Fibroblast of lung (primary cell): ENCODE measurements at places on chromosomes 3 and 15.

DNA sequence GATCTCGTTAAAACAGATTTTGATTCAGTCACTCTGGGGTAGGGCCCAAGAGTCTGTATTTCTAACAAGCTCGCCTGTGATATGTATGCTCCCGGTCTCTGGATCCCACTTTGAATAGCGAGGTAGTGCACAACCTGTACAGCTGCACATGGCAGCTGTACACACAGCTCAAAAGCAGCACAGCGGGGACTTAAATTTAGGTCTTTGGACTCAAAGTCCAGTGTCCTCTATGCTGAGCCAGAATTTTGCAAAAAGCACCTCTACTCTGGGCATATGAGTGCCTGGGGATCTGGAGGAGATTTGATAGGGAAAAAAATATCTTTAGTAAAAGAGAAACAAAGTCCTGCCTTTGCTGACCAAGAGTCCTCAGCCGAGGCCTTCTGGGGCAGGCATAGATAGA lies 83.1 kb downstream of the HMG20A start:
- no peaks in the 10 kb centered on the region for H3K36me3 ChIP-seq
- H3K27ac ChIP-seq = no peak overlapping the region
- no peaks in the 10 kb centered on the region for H3K27me3 ChIP-seq
- no peak overlapping the region for H3K4me3 ChIP-seq

DNA sequence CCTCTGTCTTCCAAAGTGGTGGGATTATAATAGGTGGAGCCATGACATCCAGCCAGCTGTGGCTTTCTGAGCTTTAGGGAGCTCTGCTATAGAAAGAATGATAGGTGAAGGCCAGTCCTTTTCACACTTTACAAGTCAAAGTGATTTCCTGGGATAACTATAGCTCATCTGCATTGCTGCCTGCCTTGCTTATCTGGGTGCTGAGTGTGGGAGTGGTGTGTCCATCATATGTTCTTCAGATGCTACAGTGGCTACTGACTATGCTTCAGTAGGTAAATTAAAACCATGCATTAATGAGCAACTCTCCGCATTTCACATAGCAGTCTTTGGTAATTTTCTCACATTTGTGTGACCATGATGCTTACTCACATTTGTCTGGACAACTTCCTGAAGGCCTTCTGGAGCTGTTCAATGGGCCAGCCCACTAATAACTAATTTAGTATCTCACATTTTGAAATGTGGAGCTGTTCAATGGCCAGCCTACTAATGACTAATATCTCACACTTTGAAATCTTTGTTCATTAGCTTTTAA lies 23.4 kb downstream of the RHOA start:
- H3K27ac ChIP-seq = peak overlapping the region; percentile 28
- H3K27me3 ChIP-seq = no peaks in the 10 kb centered on the region
- H3K36me3 ChIP-seq = no peaks in the 10 kb centered on the region
- peak; percentile 60 for DNase-seq
- peaks cover 2% of the 10 kb centered on the region for H3K4me1 ChIP-seq
- H3K4me3 ChIP-seq = no peak overlapping the region

GRCh38 chr15:37550360-37551024 lies 383.9 kb upstream of the TMCO5A start:
- no peak overlapping the region for H3K4me3 ChIP-seq
- H3K36me3 ChIP-seq = no peaks in the 10 kb centered on the region
- no peaks in the 10 kb centered on the region for H3K4me1 ChIP-seq

DNA sequence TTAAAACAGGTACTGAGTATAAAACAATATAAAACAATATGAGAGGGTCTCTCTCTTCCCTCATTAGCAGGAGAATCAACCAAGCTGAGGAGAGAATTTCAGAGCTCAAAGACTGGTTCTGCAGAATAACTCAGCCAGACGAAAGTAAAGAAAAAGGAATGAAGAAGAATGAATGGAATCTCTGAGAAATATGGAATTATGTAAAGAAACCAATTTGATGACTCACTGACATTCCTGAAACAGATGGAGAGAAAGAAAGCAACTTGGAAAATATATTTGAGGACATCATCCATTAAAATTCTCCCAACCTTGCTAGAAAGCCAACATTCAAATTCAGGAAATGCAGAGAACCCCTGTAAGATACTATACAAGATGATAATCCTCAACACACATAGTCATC lies 630.9 kb downstream of the PYDC2 start:
- H3K4me3 ChIP-seq = no peak overlapping the region
- no peak overlapping the region for H3K27ac ChIP-seq
- H3K27me3 ChIP-seq = no peaks in the 10 kb centered on the region
- H3K4me1 ChIP-seq = no peaks in the 10 kb centered on the region
- H3K36me3 ChIP-seq = no peaks in the 10 kb centered on the region

DNA sequence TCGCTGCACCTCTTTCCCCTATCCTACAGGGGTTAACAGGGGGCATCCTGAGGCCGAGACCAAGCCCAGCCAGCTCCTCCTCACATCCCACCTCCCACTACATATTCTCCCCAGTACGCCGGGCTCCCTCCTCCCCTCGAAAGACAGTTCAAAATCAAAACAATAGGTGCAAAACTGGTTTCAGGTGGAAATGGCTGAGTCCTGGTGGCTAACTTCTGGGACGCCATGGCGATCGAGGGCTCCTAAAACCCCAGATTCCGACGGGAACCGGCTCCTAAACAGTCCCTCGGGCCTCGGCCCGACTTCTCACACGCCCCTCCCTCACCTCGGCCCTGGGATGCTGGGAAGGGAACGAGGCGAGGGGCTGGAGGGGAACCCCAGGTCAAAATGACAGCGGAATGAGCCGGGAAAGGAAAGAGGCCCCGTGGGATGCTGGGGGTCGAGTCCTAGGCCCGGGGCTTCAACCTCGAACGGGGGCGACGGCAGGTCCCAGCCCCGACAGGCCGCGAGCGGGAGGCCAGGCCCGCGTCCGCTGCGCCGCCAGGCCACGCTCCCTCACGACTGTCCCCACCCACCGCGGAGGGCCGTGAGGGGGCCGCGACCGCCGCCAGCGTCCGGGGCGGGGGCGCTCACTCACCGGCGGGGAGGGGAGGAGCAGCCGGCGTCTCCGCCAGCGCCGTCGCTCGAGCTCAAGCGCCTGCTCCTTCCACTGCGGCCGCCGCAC lies 492 bp downstream of the TMCC1 start:
- peak; percentile 12 for DNase-seq
- no peaks in the 10 kb centered on the region for H3K27me3 ChIP-seq
- H3K27ac ChIP-seq = peak overlapping the region; percentile 74

DNA sequence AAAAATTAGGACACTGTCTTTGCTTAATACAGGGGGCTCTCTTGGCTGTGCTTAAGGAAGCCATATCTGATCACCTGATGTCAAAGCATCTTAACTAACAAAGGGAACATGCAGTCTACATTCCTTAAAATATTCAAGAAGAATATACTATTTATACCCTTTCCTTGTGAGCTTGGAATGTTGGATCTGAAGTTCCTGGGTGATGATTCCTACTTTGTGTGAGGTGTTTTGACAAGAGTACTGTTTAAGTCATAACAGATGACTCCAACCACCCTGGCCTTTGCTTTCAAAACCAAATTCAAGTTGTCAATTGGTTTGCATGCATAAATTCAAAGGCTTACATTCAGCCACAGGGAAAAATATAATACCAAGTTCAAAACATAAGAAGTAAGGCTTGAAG lies 862.7 kb upstream of the SEMA6D start:
- H3K4me1 ChIP-seq = no peaks in the 10 kb centered on the region
- no peaks in the 10 kb centered on the region for H3K36me3 ChIP-seq
- H3K4me3 ChIP-seq = no peak overlapping the region
- DNase-seq = peak; percentile 10

GRCh38 chr15:41603941-41604911 lies 45.2 kb downstream of the TYRO3 start:
- H3K4me3 ChIP-seq = peak overlapping the region; percentile 50
- H3K27ac ChIP-seq = peak overlapping the region; percentile 65
- H3K27me3 ChIP-seq = no peaks in the 10 kb centered on the region
- DNase-seq = peak; percentile 91
- H3K36me3 ChIP-seq = no peaks in the 10 kb centered on the region
- peaks cover 9% of the 10 kb centered on the region for H3K4me1 ChIP-seq

GRCh38 chr3:69743975-69744906 lies 5.0 kb downstream of the MITF start:
- H3K27me3 ChIP-seq = no peaks in the 10 kb centered on the region
- no peaks in the 10 kb centered on the region for H3K36me3 ChIP-seq
- peaks cover 27% of the 10 kb centered on the region for H3K4me1 ChIP-seq
- no peak overlapping the region for H3K4me3 ChIP-seq

DNA sequence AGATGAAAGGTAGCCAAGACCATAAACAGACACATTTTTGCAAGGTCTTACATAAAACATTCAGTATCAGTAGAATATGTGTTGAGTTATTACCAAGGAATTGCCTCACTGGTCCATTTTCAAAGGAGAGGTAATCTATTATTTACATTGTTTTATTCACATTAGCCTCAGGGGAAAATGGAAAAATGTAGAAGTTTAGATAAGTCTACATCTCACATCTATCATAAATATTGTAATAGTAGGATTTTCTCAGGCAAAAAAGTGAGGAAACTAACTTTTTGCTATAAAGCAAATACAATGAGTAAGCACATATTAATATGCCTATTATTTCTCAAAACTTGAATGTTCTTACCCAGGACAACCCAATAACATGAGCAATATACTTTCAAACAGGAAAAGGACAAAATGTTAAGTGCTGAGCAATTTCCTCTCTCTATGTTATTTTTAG lies 184.6 kb upstream of the AGTR1 start:
- H3K27me3 ChIP-seq = no peaks in the 10 kb centered on the region
- H3K4me3 ChIP-seq = no peak overlapping the region
- H3K27ac ChIP-seq = no peak overlapping the region
- H3K36me3 ChIP-seq = no peaks in the 10 kb centered on the region
- no peaks in the 10 kb centered on the region for H3K4me1 ChIP-seq

GRCh38 chr3:130789782-130790322 lies 43.2 kb upstream of the PIK3R4 start:
- H3K36me3 ChIP-seq = no peaks in the 10 kb centered on the region
- H3K4me1 ChIP-seq = no peaks in the 10 kb centered on the region
- no peak overlapping the region for H3K27ac ChIP-seq
- no peak overlapping the region for H3K4me3 ChIP-seq
- H3K27me3 ChIP-seq = no peaks in the 10 kb centered on the region
- DNase-seq = no peak

GRCh38 chr3:35383216-35383615 lies 256.1 kb upstream of the ARPP21 start:
- no peak for DNase-seq
- H3K36me3 ChIP-seq = no peaks in the 10 kb centered on the region
- no peak overlapping the region for H3K4me3 ChIP-seq
- H3K27ac ChIP-seq = no peak overlapping the region

DNA sequence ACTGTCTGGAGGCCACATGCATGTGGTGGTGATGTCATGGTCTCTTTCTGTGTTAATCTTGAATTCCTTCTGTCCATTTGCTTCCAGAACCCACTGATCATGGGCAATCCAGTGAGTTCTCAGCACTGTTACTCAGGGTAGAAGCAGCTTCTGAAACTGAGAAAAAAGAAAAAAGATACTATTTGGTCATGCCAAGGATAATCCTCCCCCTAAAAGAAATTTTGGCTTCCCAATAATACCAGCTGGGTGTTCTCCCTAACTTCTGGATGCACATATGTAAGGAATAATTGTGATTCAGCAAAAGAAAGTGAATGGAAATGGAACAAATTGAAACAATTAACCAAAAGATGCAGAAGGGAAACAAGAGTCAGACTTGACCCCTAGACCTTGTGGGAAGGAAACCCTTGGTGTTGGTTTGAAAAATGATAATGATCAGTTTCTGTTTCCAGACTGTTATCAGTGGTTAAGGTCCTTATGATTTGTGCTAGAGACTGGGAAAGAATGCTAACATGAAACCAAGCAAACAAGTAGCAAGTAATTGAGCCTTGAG lies 92.3 kb downstream of the RBMS3 start:
- no peak overlapping the region for H3K4me3 ChIP-seq
- H3K27ac ChIP-seq = no peak overlapping the region
- H3K36me3 ChIP-seq = no peaks in the 10 kb centered on the region
- peaks cover 4% of the 10 kb centered on the region for H3K4me1 ChIP-seq
- H3K27me3 ChIP-seq = no peaks in the 10 kb centered on the region

- H3K27me3 ChIP-seq = no peaks in the 10 kb centered on the region
- H3K4me1 ChIP-seq = no peaks in the 10 kb centered on the region
- no peak for DNase-seq
- no peak overlapping the region for H3K4me3 ChIP-seq
Measured at GRCh38 chr15:93170329-93170728, 81.3 kb upstream of the RGMA start.

DNA sequence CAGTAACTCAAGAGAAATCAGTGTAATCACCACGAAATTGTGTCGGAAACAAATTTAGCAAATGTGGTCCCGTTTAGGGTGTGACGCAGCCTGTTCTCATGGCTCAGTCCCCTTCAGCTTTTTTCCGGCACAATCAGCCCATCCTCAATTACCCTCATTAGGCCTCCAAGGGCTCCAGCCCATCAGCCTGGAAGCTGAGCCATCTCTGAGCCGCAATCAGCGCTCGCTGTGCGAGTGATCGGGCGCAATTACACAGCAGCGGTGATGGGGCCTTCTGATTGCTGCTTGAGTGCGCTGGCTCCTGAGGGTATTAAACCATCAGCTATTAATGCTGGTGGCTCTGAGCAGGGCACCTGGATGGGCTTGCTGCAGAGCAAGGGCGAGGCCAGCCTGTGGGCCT lies 55.6 kb downstream of the PLXNA1 start:
- H3K27me3 ChIP-seq = no peaks in the 10 kb centered on the region
- H3K4me3 ChIP-seq = no peak overlapping the region
- H3K27ac ChIP-seq = no peak overlapping the region
- DNase-seq = no peak
- H3K36me3 ChIP-seq = peaks cover 4% of the 10 kb centered on the region
- H3K4me1 ChIP-seq = peaks cover 4% of the 10 kb centered on the region

- H3K36me3 ChIP-seq = no peaks in the 10 kb centered on the region
- peaks cover 2% of the 10 kb centered on the region for H3K4me1 ChIP-seq
- peak overlapping the region; percentile 22 for H3K27ac ChIP-seq
- H3K4me3 ChIP-seq = no peak overlapping the region
- peak; percentile 97 for DNase-seq
Measured at GRCh38 chr3:30578479-30578878, 27.9 kb upstream of the TGFBR2 start.

GRCh38 chr15:48415036-48415886 lies 84.0 kb downstream of the DUT start:
- no peak overlapping the region for H3K4me3 ChIP-seq
- H3K36me3 ChIP-seq = peaks cover 13% of the 10 kb centered on the region
- peak; percentile 64 for DNase-seq
- H3K27me3 ChIP-seq = no peaks in the 10 kb centered on the region
- H3K27ac ChIP-seq = no peak overlapping the region
